Mesothelial cell of epicardium (in vitro differentiated cells): ENCODE measurements at places on chromosomes 2 and 18.

GRCh38 chr2:69955029-69955428 lies 6.4 kb downstream of the ASPRV1 start:
- DNase-seq, result no peak

- no peak for DNase-seq
These were observed 1224.8 kb upstream of the ZEB2 start for GRCh38 chr2:145744541-145745386.

- DNase-seq, result peak; percentile 52
These were observed 45.7 kb downstream of the NDUFA10 start for GRCh38 chr2:239979243-239980023.

DNA sequence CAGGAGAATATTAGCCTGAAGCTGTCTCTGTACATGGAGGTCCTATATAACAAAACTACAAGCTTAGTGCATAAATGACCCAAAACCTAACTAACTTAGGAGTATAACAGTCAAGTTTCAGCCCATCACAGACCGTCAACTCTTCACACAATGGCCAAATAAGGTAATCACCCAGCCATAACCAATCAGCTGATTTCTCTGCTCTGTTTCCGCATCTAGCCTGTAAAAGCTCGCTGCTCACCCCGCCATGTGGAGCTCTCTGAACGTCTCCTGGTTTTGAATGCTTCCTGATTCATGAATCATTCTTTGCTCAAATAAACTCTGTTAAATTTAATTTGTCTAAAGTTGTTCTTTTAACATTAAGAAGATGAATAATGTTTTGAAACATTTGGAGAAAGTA lies 593.6 kb downstream of the TMX3 start:
- no peak for DNase-seq

- DNase-seq, result peak; percentile 89
These were observed 44.0 kb downstream of the GNAL start for GRCh38 chr18:11733031-11733430.

DNA sequence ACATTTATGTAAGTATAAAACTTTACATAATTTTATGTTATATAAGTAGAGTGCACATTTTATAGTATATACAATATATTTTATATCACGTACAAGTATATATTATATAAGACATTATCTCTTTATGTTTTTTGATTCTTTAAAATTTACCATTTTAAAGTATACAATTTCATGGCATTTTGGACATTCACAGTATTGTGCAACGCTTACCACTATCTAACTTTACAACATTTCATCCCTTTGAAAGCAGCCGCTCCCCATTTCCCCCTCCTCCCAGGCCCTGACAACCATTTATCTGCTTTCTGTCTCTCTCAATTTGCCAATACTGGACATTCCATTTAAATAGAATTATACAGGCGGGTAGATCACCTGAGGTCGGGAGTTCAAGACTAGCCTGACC lies 512.5 kb downstream of the TSN start:
- no peak for DNase-seq

GRCh38 chr2:233513953-233514655 lies 52.5 kb downstream of the USP40 start:
- peak; percentile 43 for DNase-seq

DNA sequence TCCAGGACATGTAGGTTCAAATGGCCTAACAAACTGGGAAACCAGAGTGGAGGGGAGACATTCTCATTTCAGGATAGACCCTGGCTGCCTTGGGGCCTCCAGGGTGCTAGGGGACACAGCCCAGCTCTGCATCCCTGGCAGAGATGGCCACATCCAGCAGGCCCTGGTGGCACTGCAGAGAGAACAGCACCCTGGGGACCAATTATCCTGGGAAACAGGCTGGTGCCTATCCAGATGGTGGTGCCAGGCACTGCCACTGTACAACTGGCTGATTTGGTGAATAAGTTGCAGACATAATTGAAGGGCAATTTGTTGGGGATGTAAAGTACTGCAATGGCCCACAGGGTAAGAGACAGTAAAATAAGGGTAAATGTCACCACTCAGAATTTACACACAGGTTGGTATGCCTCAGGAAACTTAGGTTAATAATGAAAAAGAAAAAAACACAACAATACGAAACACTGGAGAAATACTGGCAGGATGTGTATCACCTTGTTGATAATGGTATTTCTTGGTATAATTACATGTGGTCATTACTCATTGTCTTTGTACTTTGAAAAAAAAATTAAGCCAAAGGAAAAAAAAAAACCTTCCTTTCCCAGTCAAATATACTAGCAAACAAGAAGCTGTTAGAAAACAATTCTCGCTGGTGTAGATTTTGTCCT lies 12.8 kb upstream of the SFTPB start:
- DNase-seq, result no peak

DNA sequence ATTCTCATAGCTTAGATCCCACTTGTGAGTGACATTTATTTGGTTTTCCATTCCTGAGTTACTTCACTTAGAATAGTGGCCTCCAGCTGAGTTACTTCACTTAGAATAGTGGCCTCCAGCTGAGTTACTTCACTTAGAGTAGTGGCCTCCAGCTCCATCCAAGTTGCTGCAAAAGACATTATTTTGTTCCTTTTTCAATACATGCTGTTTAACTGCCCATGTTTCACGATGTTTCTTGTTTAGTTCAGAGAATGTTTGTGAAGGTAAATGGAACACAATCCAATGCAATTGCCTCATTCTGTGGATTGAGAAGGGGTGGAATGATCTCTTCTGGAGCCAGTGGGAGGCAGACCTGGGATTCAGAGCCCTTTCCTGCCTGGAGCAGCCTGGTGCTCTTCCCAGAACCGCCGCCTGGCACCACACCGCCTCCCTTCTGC lies 273.5 kb upstream of the ATP5MC3 start:
- no peak for DNase-seq

GRCh38 chr2:70532244-70532935 lies 21.2 kb downstream of the TGFA start:
- no peak for DNase-seq

GRCh38 chr2:58475756-58476155 lies 234.6 kb upstream of the FANCL start:
- DNase-seq, result no peak

GRCh38 chr2:1656961-1657841 lies 87.1 kb downstream of the PXDN start:
- no peak for DNase-seq

GRCh38 chr2:39378968-39379367 lies 58.1 kb downstream of the MAP4K3 start:
- no peak for DNase-seq

DNA sequence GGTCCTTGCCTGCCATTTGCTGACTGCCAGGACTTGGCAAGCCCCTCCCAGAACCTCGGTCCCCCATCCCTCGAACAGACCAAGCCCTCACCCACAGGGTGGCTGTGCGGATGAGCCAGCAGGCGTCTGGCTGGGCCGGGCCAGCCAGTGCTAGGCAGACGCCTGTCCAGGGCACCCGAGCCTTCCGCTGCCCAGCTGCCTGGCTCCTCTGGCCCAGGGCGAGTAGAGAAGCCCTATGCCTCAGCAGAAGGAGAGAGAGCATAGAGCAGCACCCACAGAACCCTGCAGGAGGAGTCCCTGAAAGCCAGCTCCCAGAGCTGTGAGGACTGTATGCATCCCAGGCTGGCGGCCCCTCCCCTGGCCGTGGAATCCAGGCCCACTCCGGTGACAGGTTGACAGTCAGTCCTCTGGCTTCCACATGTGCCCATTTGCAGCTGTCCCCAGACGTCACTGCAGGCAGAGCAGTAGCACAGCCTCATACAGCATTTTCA lies 62.1 kb upstream of the GLI2 start:
- DNase-seq, result no peak

DNA sequence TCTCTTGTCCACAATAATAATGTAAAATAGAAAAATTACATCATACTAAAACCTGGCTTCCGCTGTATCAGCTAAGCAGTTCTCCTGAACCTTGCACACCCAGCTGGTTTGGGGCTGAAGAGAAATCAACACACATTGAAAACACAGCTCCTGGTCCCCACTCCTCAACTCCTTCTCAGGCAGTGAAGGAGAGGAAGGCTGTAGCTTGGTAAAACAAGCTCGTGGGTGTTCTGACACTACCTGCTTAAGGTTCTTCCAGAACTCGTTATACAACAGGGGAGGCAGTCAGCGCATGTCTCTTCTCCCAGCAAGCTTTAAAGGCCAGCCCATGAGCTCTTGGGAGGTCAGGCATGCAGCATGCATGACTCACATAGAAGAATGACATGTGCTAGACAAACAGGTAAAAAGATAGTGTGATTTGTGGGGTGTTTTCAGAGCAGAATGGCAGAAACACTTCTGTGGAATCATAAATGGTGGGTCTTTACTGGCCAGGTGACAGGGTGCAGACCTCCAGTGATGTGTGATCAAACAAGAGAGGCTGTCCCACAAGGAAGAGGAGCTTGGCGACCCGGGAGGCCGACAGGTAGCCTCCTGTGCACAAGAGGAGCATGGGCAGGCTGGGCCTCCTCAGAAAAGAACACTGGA lies 69.1 kb downstream of the UXS1 start:
- DNase-seq, result no peak

- DNase-seq, result no peak
These were observed 172.9 kb downstream of the FAM210A start for GRCh38 chr18:13553449-13553848.

- no peak for DNase-seq
These were observed 58.8 kb downstream of the BAZ2B start for GRCh38 chr2:159557437-159558034.

- no peak for DNase-seq
These were observed 103.3 kb upstream of the OSR1 start for GRCh38 chr2:19461504-19462255.

GRCh38 chr18:46794607-46795006 lies 37.8 kb upstream of the ST8SIA5 start:
- DNase-seq, result no peak

DNA sequence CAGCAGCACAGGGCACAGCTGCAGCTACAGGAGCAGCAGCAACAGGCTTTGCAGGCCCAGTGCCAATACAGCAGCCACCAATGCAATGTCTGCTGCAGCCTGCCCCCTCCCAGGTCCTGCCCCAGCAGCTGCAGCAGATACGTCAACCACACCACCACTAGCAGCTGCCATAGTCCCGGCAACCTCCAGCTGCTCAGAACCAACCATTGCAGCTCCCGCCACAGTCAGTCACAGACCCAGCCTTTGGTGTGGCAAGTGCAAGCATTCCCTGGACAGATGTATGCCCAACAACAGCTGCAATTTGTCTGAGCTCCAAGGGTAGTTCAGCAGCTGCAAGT lies 53.3 kb upstream of the TUBA3E start:
- DNase-seq, result no peak

DNA sequence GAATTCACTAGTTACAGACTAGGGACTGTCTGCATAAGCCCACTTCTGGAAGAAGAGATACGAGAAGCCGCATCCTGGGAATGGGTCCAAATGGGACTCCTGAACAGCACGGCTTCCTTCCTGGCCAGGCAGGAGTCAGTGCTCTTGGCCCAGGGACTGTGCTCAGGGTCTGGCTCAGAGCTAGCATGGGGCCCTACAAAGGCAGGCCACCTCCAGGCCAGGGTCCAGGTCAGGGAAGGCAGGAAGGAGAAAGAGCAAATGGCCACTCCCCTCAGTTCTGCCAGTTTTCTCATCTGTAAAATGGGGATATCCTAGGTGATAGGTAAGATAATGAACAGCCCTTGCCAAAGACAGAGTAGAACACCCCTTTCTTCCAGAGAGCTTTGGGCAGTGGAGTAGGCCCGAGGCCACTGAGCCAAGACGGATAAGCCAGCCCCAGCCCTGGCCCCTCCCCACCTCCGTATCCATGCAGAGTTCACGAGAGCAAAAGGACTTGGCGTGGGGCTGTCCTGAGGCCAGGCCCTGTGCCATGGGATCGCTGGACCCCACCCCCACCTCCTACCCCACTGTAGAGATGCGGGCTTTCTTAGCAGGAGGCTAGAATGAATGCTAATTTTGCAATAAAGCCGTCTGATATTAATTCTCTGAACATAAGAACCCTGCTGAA lies 190.1 kb downstream of the MGAT5 start:
- DNase-seq, result no peak

GRCh38 chr2:215866606-215867005 lies 146.7 kb downstream of the MREG start:
- DNase-seq, result no peak

GRCh38 chr2:241535871-241536655 lies 22.5 kb upstream of the BOK start:
- no peak for DNase-seq
